ENCODE measurements at places on chromosomes 2 and 18.

GRCh38 chr2:18903750-18904149 is 314.4 kb upstream of the NT5C1B start:
- DNase-seq: peak; percentile 53

DNA sequence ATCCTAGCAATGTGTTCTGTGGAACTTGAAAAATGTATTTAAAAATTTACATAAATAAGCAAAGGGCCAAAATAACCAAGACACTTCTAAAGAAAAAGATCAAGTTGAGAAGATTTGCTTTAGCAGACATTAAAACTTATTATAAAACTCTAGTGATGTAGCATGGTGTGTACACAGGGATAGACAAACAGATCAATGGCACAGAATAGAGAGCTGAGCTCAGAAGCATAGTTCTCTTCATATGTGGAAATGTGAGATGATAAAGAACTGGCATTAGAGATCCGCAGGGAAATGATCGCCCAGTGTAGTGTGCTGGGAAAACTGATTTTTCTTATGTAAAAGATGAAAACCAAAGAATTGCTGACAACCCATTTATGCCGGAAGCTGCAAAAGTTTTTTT is 39.4 kb downstream of the SERPINB8 start:
- no peak for DNase-seq

- DNase-seq: no peak
These were observed 21.1 kb downstream of the MRPL30 start for GRCh38 chr2:99201959-99202678.

DNA sequence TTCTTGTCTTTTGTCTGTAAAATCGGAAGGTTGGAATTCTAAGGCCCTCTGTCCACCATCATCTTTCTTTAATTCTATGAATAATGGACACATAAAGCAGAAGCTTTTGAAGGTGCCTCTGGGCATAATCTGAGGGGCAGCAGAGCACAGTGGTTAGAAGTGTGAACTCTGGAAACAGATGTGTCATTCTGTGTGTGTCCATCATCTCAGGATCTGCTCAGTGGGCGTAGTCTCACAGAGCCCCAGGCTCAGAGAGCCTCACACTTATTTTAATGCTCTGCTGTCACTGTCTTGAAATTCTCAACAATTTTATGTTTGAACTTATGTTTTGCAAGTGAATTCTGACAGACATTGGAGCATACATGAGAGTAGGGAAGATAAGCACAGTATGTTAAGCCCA is 31.0 kb upstream of the CCDC93 start:
- DNase-seq: no peak

DNA sequence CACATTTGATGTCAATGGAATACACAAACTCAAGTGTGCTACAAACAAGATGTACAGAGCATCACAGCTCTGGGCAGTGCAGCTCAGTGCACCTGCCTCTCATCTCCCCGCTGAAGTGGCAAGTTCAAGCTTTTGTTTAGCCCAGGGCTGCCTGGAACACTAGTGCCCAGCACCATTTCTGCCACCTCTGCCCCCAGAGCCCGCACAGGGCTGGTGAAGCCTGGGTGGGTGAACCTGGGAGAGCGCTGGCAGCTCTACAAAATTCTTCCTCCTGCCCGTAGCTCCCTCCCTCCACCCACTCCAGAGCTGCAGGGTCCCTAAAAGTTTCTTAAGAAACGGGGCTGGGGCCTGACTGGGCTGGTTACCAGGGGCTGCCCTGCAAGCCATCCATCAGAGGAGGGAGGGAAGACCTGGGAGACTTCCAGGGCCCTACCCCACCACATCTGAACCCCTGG is 1.5 kb downstream of the HES6 start:
- DNase-seq: no peak

DNA sequence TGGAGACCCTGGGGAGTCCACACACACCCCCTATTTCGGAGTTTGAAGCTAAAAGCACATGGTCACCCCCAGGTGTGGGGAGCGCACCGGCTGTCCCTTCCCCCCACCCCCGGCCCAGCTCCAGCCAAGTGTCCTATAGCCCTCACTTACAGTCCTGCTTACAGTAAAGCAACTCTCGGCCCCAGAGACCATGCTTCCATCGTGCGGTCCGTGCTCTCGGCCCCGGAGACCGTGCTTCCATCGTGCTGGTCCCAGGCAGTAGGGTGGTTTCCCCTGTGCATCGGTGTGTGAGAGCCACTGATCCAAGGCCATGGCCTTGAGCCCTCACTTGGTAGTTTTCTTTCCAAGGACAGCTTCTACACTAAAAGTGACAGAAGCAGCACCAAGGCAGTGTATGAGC is 48.7 kb downstream of the GBX2 start:
- no peak for DNase-seq

DNA sequence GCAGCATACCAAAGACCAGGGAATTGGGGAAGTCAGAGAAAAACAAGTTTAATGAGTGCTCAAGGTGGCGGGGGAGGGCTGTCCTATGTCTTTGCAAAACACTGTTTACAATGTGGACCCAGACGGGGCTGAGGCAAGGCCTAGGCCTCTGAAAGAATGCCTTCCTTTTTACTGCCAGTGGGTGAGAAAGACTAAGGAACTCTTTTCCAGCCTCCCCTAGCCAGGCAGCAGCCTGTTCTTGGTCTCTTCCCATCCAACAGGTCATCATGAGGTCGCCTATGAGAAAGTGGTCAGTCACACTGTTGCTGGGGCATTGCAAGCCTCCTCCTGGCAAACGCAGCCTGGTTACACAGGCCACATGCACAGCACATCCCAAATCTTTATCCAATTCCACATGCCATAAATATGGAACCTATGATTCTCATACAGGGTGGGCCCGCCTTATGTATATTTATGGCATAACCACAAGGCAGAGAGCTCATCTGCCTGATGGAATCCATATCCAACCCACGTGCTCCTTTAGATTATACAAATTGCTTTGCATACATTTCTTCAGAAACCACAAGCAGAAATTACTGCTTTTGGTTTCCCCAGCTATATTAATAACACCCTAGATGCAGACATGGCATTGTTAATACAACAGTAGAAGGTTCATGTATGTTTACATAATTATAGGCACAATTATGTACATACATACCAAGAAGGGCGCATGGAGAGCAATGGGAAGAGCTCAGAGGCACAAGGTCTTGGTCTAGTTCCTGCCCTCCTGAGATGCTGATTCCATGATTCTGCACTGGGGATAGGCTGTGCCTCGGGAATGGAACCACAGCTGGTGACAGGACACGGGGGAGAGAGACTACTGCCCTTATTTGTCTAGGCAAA is 48.6 kb downstream of the NRP2 start:
- no peak for DNase-seq

- DNase-seq: peak; percentile 64
These were observed 160.2 kb downstream of the DPP4 start for GRCh38 chr2:161913865-161914264.

- DNase-seq: no peak
These were observed 48.5 kb upstream of the GLI2 start for GRCh38 chr2:120687210-120687609.

GRCh38 chr2:228540976-228541375 is 359.5 kb upstream of the SPHKAP start:
- no peak for DNase-seq

GRCh38 chr18:25503567-25504081 is 151.7 kb upstream of the ZNF521 start:
- peak; percentile 53 for DNase-seq

GRCh38 chr18:23938901-23939341 is 75.6 kb upstream of the TTC39C start:
- DNase-seq: no peak

DNA sequence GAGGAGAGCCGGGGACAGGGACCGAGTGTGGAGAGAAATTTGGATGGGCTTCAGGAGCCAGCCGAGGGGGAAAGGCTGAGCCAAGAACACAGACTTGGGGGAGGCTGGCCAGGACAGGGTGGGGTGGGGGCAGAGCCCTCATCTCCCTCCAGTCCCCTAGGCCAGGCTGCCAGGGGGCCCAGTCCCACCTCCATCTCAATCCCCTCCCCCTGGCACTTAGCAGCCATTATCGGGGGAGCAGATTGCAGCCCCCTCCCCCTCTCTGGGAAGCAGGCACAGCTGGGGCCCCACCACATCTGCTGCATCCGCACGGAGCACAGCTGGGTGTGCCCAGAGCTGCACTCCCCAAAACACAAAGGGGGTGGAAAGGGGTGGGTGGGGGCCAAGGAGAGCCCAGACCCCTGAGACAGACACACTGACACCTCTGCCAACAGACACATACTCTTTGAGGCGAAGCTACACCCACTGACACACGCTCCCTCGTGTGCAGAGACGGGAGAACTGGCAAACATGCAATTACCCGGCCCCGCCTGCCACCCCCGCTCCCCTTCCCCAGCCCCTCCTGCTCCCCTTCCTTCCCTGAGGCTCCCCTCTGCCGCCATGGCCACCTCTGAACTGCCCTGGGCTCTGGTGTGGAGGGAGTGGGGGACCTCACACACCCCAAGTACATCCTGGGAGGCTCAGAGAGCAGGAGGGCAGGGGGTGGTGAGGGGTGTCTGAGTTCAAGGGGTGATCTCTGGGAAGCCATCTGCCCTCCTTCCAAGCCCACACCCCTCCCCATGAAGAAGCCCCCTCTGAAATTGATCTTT is 5.1 kb upstream of the ASIC4 start:
- no peak for DNase-seq

- peak; percentile 39 for DNase-seq
These were observed at the start of gene DAPL1 for GRCh38 chr2:158795195-158795924. Gene DAPL1, plus strand, starts transcription at chr2:158795317. Its CDS starts 56 bp downstream, at chr2:158795373.

- DNase-seq: no peak
These were observed 36.3 kb downstream of the STAT4 start for GRCh38 chr2:191114403-191114886.

- no peak for DNase-seq
These were observed 19.5 kb upstream of the YWHAQ start for GRCh38 chr2:9650119-9650821.

DNA sequence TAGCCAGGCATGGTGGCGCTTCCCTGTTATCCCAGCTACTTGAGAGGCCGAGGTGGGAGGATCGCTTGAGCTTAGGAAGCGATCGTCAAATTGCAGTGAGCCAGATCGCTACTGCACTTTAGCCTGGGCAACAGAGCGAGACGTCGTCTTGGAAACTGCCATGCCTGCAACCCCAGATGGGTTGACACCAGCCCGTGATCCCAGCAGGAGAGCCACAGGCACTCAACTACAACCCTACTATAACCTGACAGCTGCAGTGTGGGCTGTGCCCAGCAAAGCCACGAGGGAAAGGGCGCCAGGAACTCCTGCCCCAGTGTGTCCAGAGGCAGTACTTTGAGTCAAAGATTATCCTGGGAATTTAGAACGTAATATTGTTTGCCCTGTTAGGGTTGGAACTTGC is 85.6 kb downstream of the SS18 start:
- no peak for DNase-seq

GRCh38 chr2:227395556-227395955 is 7.8 kb upstream of the SCYGR1 start:
- peak; percentile 24 for DNase-seq

DNA sequence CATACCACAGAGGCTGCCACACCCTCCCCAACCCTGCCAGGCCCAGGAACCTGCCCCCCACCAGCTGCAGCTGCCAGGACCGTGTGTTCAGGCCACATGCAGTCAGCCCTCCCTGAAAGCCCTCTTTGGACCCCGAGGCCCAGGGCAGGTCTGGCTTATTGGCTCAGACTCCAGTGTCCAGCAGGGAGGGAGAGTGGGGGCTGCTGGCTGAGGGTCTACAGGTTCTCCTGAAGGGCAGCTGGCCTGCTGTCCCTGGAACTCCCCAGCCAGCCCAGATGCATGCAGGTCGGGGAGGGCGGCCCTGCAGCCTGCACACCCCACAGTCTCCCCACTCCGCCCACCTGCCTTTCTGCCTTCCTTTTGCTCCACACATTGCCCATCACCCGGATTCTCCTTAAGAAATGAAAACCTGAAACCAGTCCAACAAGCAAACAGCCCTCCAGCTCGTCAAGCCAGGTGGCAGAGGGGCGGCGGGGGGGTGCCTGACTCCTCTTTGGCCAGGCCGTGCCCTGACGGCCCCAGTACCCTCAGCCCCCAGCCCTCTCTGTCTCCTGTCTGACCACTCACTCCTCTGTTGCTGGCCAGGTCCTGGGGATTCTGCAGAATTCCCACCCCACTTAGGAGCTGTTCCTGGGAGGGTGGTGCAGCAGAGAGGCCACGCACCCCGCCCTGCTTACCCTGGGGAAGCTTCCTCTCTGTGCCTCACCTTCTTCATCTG is 18.0 kb downstream of the GPR35 start:
- no peak for DNase-seq

DNA sequence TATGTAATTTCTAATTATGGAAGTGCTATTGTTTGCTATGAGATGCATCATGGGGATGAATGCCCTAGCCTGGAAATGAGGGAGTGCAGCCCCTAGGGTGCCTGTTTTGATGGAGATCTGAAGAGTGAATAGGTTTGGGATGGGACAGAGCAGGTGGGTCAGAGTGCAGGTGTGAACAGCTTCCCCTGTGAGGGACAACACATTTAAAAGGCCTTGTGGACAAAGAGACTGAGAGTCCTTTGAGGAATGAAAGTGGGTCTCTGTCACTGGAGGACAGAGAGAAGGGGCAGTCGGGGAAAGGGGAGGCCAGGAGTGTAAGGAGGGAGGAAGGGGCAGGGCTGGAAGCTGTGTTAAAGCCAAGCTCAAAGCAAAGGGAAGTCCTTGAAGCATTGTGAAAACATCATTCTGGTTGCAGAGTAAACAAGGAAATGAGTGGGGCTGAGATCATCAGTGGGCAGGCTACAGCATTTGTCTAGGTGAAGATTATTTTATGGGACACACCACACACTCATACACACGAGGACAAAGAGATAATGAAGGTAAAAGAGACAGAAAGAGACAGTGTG is 877.6 kb downstream of the SLC4A3 start:
- peak; percentile 17 for DNase-seq

- no peak for DNase-seq
These were observed 748 bp upstream of the ZNF804A start for GRCh38 chr2:184597571-184597991.

DNA sequence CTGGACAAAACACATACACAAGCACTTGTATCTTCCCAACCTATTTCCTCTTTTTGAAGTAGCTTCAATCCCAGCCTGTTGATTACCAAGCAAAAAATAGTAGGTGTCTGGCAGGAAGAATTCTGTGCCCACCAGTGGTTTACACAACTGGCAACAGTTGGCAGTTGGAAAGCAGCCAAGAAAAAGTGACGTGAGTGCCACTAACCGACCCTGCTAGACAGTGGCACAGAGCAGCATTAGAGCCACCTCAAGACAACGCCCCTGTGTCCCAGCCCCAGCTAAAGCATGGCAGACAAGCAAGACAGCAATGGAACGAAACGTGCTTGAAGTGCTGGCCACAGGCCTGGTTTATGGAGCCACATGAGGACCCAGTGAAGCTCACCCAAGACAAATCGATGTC is 379.6 kb downstream of the FBXO15 start:
- DNase-seq: no peak

- DNase-seq: peak; percentile 49
These were observed 373 bp downstream of the EIPR1 start for GRCh38 chr2:3377279-3377611.

- DNase-seq: no peak
These were observed 49.6 kb downstream of the ARHGAP25 start for GRCh38 chr2:68784188-68784587.

GRCh38 chr18:59075923-59076322 is 63.8 kb upstream of the SEC11C start:
- no peak for DNase-seq

- DNase-seq: no peak
These were observed 89.8 kb upstream of the BCL2L11 start for GRCh38 chr2:111030945-111031344.
